ENCODE measurements at places on chromosomes 3 and 15.

GRCh38 chr3:177811835-177812234, 614.6 kb upstream of the TBL1XR1 start:
- no peak for DNase-seq

DNA sequence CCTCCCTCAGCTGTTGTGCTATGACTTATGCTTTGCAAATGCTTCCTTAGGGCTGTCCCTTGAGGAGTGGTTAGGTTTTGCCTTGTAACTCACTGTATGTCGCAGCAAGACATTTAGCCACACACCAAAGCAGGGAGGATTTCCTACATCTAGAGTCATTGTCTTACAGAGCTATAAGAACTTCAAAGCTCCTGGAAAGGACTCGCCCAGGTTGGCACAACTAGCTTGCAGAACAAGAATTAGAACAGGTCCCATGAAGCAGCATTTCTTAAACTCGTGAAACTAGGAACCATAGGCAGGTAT, 19.4 kb upstream of the ACAP2 start:
- DNase-seq = no peak

- DNase-seq = no peak
Observed at GRCh38 chr3:31942446-31942845, 38.6 kb downstream of the OSBPL10 start.

DNA sequence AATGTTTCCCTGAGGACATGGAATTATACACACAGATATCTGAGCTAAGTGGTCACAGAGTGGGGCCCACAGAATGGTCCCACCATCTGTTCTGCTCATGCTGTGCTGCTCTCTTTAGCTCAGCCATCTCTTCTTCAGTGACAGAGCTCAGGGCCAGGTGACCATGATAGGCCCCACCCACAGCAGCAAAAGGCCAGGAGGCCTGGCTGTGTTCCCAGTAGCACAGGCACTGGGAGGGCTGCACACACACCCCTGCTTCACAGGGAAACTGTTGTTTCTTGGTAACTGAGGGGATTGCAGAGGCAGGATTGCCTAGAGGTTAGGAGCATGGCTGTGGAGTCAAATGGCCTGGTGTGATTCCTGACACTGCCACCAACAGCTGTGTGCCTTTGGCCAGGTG, 4.8 kb upstream of the FBXW12 start:
- no peak for DNase-seq

DNA sequence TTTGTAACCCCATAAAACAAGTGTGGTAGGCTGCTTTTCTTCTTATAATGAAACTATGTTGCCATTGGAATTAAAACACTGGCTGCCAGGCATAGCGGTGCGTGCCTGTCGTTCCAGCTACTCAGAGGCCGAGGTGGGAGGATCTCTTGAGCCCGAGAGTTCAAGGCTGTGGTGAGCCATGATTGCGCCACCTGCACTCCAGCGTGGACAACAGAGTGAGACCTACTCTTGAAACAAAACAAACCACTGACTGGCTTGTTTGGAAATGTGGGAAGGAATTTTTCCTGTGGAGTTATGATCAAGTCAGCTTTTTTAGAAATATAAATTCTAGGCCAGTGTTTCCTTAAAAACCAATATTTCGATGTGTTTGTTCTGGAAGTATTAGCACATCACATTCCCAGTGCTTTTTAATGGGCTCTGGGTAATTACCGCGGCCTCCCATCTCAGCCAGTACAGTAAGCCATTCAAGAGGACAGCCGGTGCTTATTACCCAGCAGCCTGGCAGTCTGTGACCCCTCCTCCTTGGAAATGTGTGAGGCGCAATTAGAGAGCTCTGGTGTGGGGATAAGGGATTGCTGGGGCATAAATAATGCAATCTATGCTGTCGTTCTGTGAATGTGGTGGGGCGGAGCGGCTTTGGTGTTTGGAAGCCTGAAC, 58.3 kb upstream of the TRAK1 start:
- peak; percentile 99 for DNase-seq

DNA sequence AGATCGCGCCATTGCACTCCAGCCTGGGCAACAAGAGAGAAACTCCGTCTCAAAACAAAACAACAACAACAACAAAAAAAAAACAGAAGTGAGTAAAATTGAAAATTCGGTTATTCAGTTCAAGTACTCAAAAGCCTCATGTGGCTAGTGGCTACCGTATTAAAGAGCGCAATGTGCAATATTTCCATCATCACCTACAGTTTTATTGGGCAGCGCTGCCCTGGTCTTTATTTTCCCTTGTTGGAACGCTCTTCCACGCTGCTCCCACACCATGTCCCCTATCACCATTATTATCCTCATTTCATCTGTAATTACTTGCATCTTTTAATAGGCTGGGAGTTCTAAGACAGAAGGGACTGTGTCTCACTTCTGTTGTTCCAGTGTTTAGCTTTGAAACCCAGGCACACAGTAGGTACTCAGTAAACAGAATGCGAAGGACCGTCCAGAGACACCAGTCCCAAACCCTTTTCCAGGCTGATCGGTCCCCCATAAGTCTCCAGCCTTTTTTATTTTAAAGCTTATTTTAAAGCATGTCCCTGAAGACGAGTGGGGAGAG, 423 bp upstream of the HACD3 start:
- no peak for DNase-seq

DNA sequence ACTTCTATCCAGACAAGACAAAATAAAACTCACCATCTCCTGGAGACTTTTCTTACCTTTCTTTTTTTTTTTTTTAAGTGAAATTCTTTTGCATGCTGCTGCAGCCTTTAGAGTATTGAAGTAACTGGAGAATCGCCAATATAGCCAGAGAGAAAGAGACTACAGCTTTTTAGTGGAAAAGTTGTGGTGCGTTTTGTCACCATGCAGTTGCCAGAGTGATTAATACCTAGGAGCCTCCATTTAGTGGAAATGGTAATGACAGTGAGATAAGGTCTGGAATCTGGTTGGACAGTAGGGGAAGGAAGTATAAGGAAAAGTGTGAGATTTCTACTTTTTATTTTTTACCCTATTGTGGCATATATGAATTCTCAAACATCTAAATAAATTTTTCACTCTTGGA, 18.1 kb upstream of the PARP14 start:
- no peak for DNase-seq

- DNase-seq = no peak
Observed at GRCh38 chr3:171979081-171979480, 60.3 kb upstream of the FNDC3B start.

GRCh38 chr3:142946861-142947260, 16.6 kb downstream of the PAQR9 start:
- no peak for DNase-seq

- DNase-seq = peak; percentile 53
Observed at GRCh38 chr3:86954747-86955146, 36.2 kb downstream of the VGLL3 start.

DNA sequence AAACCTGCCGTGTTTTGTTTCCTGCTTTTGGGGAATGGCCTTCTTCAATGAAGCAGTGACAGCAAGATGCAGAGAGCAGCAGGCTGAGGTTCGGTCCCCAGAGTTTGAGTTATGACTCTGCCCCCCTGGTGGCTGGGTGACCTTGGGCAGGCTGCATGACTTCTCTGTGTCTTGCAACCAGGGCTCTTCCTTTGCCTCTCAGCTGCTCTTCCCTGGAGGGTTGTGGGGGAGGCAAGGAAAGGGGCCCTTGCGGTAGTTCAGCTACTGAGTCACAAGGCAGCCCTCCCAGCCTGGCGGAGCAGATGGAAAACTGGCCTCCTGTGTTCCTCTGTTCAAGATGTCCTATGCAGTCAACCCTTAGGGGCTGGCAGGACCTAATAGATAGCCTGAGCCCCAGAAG, 17.1 kb downstream of the CTXND1 start:
- peak; percentile 56 for DNase-seq

- DNase-seq = no peak
Observed at GRCh38 chr3:74001436-74001835, 376.7 kb upstream of the PDZRN3 start.

DNA sequence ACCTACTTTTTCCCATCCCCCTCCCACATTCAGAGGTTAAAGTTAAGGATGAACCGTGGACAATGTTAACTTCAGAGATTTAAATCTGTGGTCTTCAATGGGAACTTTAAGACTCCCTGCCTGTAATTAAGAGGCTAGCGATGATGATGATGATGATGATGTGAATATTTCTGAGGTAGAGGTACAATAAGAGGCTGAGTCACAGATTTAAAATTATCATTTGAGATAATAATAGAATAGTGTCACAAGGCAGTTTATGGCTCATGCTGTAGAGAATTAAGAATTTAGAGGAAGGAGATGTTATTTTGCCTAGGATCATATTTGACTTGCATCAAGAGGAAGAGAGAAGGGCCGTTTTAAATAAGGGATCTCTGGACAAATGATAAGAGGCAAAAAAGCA, 146.2 kb downstream of the BBX start:
- DNase-seq = no peak

GRCh38 chr15:99275525-99276128, 24.3 kb downstream of the LRRC28 start:
- DNase-seq = no peak

GRCh38 chr3:77259694-77260093, 219.8 kb downstream of the ROBO2 start:
- DNase-seq = no peak

- peak; percentile 76 for DNase-seq
Observed at GRCh38 chr3:33786565-33787327, 11.7 kb upstream of the PDCD6IP start.

- no peak for DNase-seq
Observed at GRCh38 chr3:87045473-87045872, 54.5 kb upstream of the VGLL3 start.

DNA sequence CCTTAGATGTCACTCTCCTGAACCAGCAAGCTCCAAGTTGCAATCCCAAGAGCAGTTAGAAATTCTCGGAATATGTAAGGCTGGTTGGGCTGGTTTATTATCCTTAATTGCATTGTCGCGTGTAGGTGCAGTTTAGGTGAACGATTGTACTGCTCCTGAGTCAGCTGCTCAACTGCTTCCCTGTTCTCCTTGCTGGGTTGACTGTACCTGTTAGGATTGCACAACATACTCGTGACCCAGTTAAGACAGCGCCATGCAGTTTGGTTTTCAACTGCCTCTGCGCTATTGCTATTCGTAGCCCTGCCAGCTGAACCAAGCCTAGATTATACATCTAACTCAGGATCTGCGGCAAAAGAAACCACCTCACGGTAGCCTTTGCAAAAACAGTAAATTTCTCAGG, 41.0 kb downstream of the BCL2L10 start:
- no peak for DNase-seq

DNA sequence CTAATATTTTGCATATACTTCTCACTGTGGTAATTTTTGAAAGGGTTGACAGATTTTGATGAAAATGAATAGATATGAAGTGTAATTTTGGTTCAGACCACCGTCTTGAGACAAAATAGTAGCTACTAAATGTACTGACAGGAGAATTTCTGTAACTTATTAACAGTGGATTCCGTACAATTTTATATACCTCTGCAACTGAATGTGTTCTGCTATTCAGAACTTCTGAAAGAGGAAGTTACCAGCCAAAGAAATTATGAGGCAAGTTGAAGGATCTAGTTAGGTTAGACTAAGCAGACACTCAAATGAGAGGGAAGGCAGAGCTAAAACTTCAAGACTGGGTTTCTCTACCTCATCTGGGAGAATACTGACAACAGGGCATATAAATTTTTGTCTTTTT, 29.4 kb downstream of the GAP43 start:
- no peak for DNase-seq

GRCh38 chr3:47605652-47606051, 27.0 kb upstream of the CSPG5 start:
- DNase-seq = peak; percentile 39

DNA sequence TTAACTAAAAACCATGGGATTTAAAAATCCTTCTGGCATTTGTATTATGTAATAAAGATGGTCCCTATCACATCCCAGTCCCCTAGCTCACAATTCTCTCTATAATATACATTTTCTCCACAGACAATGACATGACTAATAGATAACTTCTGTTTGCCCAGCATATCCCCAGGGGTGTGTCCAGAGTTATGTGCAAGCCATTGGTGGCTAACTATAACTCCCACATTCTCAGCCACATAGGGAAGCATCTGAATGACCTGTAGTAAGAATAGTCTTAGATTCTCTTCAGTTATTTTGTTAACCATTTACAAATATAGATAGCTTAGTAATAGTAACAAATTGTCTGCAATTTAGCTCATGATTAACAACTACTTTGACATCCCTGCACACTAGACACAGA, 52.2 kb upstream of the RBSN start:
- no peak for DNase-seq

- no peak for DNase-seq
Observed at GRCh38 chr3:51328206-51328605, 56.9 kb upstream of the MANF start.

- no peak for DNase-seq
Observed at GRCh38 chr3:135325096-135325495, 530.0 kb downstream of the EPHB1 start.

DNA sequence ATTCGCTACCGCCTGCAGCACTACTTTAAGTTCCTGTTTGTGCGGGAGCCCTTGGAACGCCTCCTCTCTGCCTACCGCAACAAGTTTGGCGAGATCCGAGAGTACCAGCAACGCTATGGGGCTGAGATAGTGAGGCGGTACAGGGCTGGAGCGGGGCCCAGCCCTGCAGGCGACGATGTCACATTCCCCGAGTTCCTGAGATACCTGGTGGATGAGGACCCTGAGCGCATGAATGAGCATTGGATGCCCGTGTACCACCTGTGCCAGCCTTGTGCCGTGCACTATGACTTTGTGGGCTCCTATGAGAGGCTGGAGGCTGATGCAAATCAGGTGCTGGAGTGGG, 995 bp downstream of the CHST14 start:
- peak; percentile 40 for DNase-seq

GRCh38 chr3:122271246-122271898, 53.7 kb upstream of the CSTA start:
- no peak for DNase-seq

- DNase-seq = no peak
Observed at GRCh38 chr3:161796312-161796711, 299.7 kb downstream of the OTOL1 start.

GRCh38 chr3:110519071-110519470, 552.5 kb upstream of the NECTIN3 start:
- DNase-seq = no peak

- no peak for DNase-seq
Observed at GRCh38 chr15:64600794-64601193, 140.4 kb downstream of the ZNF609 start.

DNA sequence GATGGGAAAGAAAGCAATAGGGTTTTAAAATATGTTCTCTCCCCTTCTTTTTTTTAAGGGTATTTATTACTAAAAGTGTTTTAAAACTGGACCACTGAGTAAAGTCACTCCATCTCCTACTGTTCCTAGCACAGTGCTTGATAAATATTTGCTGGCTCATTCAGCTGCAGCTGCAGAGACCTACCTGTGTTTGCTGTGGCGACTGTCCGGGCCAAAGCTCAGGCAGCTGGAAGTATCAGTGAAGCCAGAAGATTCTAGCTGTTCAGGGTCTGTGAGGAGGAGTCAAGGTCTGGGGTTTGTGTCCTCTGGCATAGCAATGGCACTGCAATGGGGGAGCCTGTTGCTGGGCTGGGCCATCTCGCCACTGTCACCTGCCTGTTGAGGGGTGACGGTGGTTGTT, 109.9 kb downstream of the RPLP1 start:
- DNase-seq = no peak

DNA sequence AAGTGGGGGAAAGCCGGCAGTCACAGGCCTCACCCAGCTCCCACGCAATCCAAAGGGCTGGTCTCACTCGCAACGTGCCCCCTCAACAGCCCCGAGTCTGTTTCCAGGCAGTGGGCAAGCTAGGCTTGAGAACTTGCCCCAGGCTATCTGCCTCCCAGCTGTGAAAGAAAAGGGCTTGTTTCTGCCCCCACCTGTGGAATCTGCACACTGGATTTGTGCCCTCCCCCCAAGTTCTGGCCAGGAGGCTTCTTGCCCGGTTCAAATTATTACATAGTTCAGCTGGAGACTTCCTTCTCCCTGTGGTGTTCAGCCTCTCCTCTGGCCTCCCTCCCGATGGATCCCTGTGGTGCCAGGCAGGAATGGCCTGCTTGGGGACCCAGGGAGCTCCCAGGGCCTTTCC, 283.9 kb upstream of the LYSMD4 start:
- DNase-seq = no peak
